ENCODE measurements at places on chromosomes 2 and 18.

- no peak for DNase-seq
Observed at GRCh38 chr2:221724631-221725203, 152.6 kb upstream of the EPHA4 start.

- no peak for DNase-seq
Observed at GRCh38 chr18:11752116-11752911, 63.2 kb downstream of the GNAL start.

- no peak for DNase-seq
Observed at GRCh38 chr2:109646961-109647360, 32.8 kb downstream of the SOWAHC start.

DNA sequence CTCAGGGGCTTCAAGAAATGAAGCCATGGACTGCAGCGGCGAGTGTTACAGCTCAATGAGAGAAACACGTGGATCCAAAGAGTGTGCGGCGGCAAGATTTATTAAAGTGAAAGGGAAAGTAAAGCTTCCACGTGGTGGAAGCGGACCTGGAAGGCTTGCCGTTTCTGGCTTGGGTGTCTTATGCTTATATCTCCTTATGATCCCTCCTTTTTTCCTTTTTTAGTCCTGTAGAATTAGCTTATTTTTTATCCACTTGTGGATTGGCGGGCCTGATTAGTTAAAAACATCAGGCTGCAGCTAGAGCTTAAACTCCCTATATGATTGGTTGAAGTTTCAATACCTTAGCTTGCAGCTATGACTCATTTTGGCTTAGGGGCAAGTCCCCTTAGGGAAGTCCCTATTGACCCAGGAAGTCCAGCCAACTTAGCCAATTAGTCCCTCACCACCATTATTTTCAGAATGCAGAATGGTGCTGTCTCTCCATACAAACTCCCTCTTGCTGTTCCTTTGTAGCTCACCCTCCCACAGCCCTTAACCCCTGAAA lies 11.6 kb upstream of the HNMT start:
- DNase-seq: no peak

GRCh38 chr2:28601616-28602015 lies 105.8 kb downstream of the PLB1 start:
- no peak for DNase-seq

GRCh38 chr2:193690572-193690971 lies 1495.8 kb upstream of the TMEFF2 start:
- no peak for DNase-seq

- DNase-seq: no peak
Observed at GRCh38 chr2:74860521-74860920, 26.6 kb downstream of the HK2 start.

DNA sequence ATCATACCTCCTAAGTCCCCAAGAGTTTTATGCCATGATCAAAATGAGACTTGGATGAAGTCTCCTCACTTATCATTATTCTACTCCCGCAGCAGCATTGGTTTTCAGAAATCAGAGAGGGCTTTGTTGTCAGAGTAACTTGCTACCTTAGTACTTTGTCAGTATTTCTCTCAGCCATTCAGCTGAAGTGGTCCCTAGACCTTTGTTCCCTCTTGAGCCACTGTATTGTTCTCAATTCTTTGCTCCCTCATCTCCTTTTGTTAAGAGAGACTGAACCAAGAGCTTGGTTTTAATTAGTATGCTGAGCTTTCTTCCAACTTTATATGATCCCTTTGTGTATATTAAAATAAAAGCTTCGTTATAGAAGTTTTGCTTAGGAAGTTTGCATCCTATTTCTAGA lies 133.4 kb downstream of the DOCK10 start:
- DNase-seq: no peak

DNA sequence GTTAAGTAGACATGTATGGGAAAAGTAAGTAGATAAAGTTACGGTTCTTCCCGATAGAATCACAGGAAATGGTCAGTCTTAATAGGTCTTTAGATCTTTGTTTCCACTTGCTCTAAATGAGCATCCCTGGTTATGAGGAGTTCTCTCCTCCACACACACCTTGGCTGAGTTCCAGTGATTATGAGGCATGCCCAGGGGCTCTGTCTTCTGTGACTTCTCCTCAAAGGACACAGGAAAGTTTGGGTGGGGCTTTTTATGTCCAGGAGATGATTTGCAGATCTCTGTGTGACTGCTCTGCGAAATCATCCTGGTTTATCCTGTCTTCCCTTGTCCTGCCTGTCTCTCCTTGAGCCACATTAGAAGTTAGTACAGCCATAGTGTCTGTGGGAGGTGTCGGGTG lies 83.9 kb upstream of the EML6 start:
- DNase-seq: peak; percentile 61

GRCh38 chr2:111118981-111119821 lies 1.5 kb upstream of the BCL2L11 start:
- no peak for DNase-seq

GRCh38 chr2:21258082-21258481 lies 134.3 kb downstream of the TDRD15 start:
- DNase-seq: no peak

DNA sequence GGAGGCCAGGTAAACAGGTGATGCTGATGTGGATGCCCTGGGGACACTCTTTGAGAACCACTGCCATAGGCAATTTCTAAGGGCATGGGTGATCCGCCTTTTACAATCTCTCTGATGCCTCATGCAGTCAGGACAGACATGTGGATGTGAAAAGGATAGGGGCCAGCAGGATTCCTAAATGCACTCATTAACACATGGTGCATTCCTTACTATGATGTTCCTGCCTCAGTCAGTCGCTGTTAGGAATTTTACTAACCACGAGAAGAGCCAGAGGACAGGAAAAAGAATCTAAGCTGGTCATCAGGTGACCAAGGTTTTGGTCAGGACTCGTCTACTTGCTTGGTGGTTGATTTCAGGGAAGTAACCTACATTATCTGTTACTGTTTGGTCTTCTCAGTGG lies 191.0 kb downstream of the ARL4C start:
- peak; percentile 72 for DNase-seq

DNA sequence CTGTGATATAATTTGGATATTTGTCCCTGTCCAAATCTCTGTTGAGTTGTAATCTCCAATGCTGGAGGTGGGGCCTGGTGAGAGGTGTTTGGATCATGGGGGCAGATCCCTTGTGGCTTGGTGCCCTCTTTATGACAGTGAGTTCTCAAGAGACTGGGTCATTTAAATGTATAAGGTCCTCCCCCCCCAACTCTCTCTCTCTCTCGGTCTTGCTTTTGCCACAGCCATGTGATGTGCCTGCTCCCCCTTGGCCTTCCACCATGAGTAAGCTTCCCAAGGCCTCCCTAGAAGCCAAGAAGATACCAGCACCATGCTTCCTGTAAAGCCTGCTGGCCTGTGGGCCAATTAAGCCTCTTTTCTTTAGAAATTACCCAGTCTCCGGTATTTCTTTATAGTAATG lies 58.6 kb downstream of the FN1 start:
- no peak for DNase-seq

DNA sequence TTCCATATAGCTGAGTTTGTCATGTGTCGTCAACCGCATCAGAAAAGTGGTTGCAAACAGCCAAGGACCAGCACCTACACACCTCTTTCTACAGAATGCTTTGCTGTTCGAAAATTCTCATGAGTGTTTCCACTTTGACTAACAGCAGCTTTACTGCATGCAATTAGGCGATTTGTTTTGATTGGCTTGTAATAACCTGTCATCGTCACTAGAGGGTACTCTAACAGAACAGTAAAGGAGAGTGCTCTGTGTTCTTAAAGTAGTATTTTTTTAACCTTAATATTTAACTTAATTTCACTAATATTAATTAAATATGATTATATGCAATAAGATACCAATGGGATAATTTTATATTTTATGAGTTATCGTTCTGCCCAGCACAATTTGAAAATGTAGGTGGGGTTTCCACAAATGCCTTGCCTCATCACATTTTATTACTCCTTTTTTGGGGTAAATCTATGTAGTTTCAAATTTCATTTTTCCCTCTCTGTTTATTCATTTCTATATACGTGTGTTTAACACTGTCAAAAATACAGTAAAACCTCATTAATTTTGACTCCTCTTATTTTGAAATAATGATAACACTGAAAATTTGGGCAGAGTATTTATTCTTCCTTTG lies 502.2 kb downstream of the NRXN1 start:
- DNase-seq: peak; percentile 27

DNA sequence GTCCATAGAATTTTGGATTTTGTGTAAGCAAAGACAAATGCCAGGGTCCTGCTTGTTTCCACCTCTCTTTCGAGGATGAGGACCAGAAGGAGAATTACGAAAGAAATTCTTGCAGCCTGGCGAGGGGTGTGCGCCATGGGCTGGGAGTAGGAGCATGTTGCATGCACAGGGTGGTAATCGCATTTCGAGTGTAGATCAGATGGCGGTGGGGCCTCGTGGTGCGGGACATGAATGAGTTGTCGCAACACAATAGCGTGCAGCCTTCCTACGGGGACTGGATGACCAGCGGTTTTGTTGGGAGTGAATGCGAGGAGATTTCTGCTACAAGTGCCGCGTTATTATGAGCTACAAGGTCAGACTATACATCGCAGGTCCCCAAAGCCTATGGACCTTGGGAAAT lies 4.2 kb upstream of the EN1 start:
- DNase-seq: no peak

- DNase-seq: peak; percentile 39
Observed at GRCh38 chr2:64750001-64750816, 96.5 kb upstream of the SERTAD2 start.

GRCh38 chr2:230434677-230435324 lies 18.8 kb downstream of the SP100 start:
- no peak for DNase-seq

- DNase-seq: peak; percentile 96
Observed at GRCh38 chr2:144659731-144660275, 139.9 kb upstream of the ZEB2 start.

DNA sequence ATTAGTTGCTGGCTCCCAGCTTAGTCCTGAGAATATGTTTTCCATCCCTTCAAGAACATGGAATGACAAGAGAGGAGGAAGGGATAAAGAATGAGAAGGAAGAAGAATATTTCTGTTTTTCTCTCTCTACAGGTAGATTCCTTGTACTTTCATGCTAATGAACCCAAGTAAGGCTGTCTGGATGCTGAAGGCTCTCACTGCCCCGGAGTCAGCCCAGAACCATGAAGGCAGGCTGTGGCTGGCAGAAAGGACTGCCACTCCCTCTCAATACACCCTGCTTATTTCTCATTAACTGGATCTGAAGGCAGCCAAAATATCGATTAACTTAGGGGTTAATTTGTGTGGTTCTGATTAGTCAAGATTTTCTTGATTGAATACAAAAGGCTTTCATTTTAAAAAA lies 93.1 kb upstream of the NPAS2 start:
- no peak for DNase-seq

GRCh38 chr2:98058191-98058975 lies 28.6 kb upstream of the VWA3B start:
- no peak for DNase-seq

DNA sequence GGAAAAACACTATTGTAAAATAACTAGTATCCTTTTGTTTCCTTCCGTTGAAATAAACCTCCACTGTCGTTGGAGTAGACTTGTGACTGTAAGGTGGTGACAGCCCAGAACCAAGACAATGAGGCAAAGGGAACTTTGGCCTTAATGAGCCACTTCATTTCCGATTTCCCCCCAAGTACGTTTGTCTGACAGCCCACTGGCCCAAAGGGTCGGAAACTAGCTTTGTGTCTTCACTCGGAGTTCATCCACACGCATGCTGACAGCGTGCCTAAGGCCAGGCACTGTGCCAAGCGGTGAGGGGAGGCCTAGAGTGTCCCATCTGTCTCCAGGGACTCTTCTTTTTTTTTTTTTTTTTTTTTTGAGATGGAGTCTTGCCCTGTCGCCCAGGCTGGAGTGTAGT lies 21.0 kb downstream of the HJURP start:
- no peak for DNase-seq

DNA sequence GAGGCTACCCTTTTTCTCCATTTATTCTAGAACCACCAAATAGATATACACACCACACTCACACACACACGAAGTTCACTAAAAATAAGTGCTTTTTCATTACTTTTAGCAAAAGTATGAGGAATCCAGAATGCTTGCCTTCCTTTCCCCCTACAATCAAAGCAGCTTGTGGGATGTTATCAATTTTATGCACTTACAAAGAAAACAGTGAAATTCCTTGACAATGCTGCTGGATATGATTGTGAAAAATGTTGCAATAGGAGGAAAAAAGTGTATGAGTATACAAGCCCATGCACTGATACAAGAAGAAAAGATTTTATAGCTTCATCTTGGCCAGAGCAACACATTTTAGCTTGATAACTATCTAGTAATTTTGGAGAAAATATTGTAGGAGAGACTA lies 269.2 kb downstream of the XIRP2 start:
- DNase-seq: no peak

DNA sequence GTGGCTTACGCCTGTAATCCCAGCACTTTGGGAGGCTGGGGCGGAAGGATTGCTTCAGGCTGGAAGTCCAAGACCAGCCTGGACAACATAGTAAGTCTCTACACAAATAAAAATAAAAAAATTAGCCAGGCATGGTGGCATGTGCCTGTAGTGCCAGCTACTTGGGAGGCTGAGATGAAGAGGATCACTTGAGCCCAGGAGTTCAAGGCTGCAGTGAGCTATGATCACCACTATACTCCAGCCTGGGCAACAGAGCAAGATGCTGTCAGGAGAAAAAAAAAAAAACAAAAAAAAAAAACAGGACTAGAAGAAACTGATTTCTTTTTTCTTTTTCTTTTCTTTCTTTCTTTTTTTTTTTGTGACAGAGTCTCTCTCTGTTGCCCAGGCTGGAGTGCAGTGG lies 13.6 kb downstream of the SPDYA start:
- no peak for DNase-seq

DNA sequence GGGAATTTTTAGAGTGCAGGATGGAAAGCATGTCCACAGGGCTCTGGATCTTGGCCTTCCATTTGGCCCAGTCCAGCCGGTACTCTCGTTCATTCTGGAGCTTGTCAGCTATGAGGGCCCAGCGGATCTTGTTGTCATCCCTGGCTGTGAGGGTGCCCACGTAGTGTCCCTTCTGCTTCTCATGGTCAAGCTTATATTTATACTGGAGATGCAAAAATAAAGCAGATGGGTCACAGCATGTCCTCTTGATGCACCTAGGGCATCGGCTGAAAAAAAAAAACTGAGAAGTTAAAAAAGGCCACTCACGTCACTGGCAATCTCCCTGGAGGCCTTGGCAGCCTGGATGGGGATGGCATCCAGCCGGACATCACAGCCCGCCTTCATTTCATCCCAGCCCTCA lies 160.5 kb downstream of the RIF1 start:
- DNase-seq: no peak

GRCh38 chr2:201150454-201151020 lies 32.4 kb upstream of the CASP10 start:
- DNase-seq: peak; percentile 53

- no peak for DNase-seq
Observed at GRCh38 chr2:142144547-142144946, 13.7 kb upstream of the LRP1B start.

DNA sequence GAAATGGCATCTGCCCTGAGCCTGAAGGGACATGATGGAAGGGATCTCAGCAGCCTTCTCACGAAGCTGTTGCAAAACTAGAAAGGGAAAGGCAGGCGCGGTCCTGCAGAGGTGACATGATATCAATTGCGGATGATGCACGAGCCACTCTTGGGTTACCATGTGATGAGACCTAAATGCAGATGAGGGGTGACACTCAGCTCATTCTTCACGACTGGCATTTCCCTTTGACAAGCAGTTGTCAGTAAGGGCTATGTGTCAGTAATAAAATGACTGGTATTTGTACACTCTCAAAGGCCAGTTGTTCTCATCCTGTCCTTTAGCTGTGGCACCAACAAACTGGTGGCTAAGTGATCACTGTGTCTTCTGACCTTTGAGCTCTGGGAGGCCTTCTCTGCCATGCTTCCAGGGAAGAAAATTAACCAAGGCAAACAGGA lies 273.6 kb downstream of the ETAA1 start:
- DNase-seq: no peak

GRCh38 chr2:41847744-41848441 lies 199.9 kb upstream of the PKDCC start:
- DNase-seq: no peak
